ENCODE measurements at places on chromosomes 2 and 18. TPM values are rescaled to one million over a fixed set of nuclear protein-coding genes. Genes with fewer than 3 reads are reported as not detected.
A peak's percentile ranks its signal among the peaks of the same experiment; 100 is the strongest.

The MERTK gene
- 0.35 TPM for total RNA-seq

DNA sequence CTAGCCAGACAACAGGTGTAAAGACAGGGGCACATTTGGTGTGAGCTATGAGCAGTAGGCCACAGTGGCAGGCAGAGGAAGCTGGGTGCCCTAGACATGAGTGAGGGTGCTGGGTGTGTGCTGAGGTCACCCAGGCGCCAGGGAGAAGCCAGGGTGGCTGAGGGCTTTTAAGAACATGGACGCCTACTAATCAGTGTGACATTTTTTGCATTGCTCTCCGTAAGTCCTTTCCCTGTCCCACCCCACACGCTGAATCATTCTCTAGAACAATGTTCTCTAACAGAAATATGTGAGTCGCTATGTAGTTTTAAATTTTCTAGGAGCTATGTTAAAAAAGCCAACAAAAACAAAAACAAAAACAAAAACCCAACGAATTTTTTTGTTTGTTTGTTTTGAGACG, 204.5 kb upstream of the REV1 start:
- no peaks in the 10 kb centered on the region for H3K27me3 ChIP-seq
- no peaks in the 10 kb centered on the region for H3K36me3 ChIP-seq
- H3K27ac ChIP-seq = no peak overlapping the region
- H3K4me3 ChIP-seq = no peak overlapping the region

DNA sequence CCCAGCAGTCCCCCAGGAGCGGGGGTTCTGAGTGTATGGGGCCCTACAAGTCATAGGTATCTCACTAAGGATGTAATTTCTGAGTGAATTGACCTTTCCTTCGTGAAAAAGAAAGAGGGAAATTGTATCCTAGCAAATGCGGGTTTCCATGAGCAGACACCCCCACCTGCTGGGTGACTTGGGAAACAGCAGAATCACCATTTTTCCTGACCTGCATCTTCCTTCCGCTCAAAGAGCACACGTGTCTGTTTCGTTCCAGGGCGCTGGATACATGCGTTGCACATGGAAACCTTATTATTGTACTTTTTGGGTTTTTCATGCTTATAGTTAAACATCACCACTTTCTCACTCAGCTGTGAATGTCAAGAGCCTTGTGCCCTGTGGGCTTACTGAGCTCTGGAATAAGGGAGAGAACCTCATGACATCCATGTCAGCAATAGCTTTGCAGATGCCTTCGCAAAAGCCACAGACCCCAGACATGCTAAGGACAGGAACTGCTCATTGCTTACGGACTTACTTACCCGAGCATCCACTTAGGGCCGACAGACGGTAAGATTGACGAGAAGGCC, 132.8 kb downstream of the TPO start:
- H3K27ac ChIP-seq = no peak overlapping the region
- peak; percentile 46 for DNase-seq
- H3K27me3 ChIP-seq = no peaks in the 10 kb centered on the region
- no peak overlapping the region for H3K4me3 ChIP-seq

GRCh38 chr2:37232131-37232933, 874 bp downstream of the NDUFAF7 start:
- H3K27me3 ChIP-seq = no peaks in the 10 kb centered on the region
- DNase-seq = no peak
- H3K4me3 ChIP-seq = no peak overlapping the region
- peaks cover 22% of the 10 kb centered on the region for H3K4me1 ChIP-seq
- H3K36me3 ChIP-seq = peaks cover 34% of the 10 kb centered on the region

- H3K27me3 ChIP-seq = no peaks in the 10 kb centered on the region
- H3K36me3 ChIP-seq = no peaks in the 10 kb centered on the region
- H3K4me1 ChIP-seq = no peaks in the 10 kb centered on the region
These were observed 194.3 kb downstream of the MYCN start for GRCh38 chr2:16134436-16135165.

DNA sequence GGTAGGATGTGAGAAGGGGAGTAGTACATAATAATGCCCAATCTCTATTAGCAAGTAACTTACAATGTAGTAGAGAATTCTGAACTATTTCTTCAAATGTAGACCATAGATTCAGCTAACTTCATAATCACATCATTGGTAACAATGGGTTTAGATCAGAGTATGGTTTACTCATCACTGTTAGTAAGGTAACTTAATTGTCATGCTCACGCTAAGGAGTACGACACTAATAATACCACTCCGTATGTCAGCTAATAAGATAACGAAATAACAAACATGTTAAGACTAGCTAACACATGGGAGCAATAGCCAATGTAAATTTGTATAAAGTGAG, 56.4 kb upstream of the CCDC141 start:
- H3K36me3 ChIP-seq = peaks cover 7% of the 10 kb centered on the region
- no peak overlapping the region for H3K27ac ChIP-seq
- H3K4me3 ChIP-seq = no peak overlapping the region
- no peaks in the 10 kb centered on the region for H3K27me3 ChIP-seq
- DNase-seq = no peak

DNA sequence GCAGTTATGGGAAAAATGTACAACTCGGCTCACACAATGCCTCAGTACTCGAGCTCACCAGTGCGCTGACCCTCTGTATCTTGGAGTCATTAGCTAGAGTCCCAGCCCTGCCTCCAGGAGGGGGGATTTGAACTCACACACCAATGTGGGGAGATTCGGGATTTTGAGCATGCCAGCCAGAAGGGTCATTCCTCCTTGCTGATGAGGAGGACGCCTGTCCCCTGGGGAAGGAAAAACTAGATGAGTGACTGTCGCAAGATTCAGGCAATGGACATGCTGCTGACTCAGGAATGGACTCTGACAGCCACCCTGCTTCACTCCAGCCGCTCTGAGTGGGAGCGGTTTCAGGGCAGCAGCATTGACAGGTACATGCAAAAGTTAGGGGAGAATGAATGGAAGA, 20.6 kb downstream of the FIGN start:
- no peaks in the 10 kb centered on the region for H3K4me1 ChIP-seq
- DNase-seq = no peak
- H3K27me3 ChIP-seq = no peaks in the 10 kb centered on the region
- no peak overlapping the region for H3K27ac ChIP-seq
- no peaks in the 10 kb centered on the region for H3K36me3 ChIP-seq

DNA sequence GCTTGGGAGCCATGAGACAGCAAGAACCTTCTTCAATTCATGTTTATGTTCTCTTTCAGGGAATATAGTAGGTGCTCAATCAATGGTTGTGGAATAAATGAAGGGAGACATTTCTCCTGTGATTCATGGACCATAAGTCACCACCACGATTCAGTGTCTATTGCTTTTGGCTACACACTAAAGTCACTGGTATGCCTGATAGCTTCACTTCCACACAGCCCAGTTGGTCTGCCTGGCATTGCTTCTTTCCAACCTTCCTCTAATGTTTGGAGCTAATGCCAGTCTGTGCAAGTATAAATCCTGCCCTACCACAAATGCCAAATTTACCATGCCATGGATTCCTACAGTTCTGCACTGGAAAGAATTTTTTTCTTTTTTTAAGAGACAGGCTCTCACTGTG, 1.3 kb upstream of the CXCR1 start:
- H3K27me3 ChIP-seq = peaks cover 35% of the 10 kb centered on the region
- H3K4me1 ChIP-seq = peaks cover 36% of the 10 kb centered on the region
- no peak overlapping the region for H3K27ac ChIP-seq
- no peak for DNase-seq
- peaks cover 4% of the 10 kb centered on the region for H3K36me3 ChIP-seq
- no peak overlapping the region for H3K4me3 ChIP-seq
